Endothelial cell (in vitro differentiated cells): ENCODE measurements at places on chromosomes 13 and 19.

DNA sequence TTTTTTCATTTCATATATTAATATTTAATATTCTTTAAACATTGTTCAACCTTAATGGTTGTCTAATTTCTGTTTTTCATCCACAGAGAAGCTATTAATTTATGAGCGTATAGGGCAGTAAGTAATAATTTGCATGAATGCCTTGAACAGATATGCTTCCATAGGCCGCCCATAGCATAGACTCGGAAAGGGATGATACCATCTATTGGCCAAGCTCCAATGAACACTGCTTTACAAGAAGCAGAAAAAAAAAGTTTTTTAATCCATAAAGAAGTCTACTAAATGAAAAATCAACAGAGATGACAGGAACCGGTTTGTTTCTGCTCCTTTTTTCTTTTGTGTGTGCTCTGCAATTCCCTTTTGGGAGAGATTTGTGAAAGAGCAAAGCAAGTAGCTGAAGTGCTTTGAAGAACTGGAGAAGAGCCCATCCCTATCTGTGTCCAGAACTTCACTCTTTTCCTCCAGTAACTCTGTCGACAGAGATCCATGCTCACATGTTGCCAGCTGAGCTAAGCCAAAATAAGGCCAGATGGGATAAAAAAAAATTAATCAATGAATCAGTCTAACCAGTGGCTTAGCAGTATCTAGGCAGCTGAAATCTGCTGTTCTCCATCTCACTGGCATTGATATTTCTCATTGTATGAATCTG, 215.9 kb upstream of the SOX21 start:
- no peak for DNase-seq

DNA sequence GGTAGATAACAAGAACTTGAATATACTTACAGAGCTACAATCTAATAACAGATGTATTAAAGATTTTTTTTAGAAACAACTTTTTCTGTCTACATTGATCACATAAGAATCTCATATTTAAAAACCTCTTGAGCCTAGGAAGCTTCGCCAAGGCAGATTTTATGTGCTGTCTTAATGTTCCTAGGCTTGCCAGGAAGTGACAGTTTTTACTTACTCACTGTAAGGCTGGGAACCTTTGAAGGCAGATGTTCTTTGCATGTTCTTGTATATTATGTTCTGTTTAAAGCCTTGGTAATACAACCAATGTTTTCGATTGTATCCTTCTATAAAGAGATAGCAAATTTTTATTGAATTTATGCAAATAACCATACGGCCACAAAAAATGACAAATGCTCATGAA, 492.7 kb downstream of the GPC5 start:
- no peak for DNase-seq

DNA sequence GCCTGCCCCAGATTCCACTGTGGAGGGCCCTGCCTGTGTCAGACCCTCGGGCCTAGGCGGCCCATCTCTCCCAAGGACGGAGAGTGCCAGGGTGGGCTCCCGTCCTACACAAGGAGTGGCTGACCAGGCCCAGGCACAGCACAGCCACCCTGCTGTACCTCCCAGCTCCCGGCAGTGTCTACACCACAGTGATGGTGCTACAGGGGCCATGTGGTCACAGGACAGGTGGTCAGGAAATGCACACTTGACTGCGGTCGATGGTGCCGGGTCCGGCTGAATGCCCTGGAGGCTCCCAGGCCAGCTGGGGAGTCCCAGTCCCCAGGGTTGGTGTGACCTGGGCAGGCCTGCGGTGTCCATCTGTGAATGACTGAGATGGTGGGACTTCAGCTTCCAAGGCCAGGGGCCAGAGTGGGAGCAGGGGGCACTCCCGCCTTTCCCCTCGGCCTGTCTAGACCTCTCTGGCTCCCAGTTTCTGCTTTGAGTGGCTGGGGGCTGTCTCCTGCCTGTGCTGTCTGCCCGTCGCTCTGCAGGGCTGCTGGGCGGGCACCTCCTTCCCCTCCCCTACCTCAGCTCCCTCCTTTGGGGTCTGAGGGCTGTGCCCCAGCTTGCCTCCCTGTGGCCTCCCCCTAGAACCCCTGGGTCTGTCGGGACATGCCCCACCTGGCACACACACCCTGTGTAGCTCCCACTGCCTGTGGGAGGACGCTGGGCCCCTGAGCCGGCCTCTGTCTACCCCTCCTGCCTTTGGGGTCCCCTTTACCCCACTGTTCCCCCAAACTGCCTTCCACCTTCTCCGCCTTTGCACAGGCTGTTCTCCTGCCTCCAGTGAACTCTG, 12.5 kb downstream of the DDA1 start:
- DNase-seq: no peak

GRCh38 chr19:46349311-46349993, 2.6 kb downstream of the PPP5C start:
- no peak for DNase-seq

DNA sequence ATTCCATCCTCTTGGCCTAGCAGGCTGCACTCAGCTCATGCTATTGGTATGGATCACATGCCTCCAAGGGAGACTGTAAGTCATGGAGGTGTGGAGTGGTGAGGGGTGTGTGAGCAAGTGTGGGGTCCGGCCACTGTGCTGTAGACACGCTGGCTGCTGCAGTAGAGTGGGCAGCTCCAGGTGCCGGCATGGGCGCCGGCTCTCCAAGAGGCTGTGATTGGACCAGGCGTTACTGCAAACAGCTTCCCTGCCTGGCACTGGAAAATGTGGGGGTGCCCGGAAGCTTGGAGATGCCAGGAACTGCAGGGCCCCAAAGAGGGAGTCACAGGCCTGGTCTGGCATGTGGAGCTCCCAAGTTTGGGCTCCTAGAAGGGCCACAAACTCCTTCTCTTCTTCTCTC, 245.7 kb downstream of the GPC6 start:
- DNase-seq: no peak

GRCh38 chr13:75836441-75836840, 200.3 kb downstream of the LMO7 start:
- DNase-seq: no peak

DNA sequence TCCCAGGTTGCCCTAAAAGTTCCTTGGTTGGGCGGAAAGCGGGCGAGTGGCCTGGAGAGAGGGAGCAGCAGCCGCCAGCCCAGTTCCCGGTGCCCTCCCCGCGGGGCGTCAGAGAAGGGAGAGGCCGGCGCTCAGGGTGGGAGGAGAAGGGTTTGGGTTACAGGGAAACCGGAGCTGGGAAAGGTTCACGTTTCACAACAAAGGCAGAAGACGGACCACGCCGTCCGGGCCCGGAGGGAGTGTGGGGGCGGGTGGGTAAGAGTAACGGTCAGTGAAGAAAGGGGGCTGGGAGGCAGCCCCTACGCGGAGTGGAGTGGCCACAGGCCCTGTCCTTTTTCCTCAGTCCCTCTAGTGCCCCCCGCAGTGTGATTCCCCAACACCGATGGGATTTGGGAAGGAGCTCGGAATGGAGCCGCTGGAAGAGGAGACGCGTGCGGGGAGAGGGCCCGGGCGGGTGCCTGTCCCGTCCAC, 1.6 kb downstream of the SIX5 start:
- peak; percentile 56 for DNase-seq

- DNase-seq: no peak
Observed at GRCh38 chr19:27993619-27994570, 1219.1 kb downstream of the UQCRFS1 start.

DNA sequence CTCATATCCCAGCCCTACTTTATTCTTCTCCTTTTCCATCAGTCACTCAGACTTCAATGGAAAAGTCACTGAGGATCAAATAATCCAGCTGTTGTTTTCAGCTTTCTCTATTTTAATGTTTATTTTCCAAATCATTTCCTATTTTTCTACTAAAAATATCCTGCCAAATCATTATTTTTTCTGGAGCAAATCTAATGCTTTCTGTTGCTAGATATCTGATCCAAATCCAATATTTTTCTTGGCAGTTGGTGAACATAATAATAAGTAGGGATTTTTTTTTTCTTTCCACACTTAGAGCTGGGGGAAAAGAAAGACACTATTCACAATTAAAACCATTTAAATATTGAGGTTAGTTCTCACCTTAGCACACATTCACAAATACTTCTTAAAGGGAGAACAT, 656.1 kb downstream of the DACH1 start:
- DNase-seq: no peak

GRCh38 chr13:33031277-33031676, 15.1 kb downstream of the KL start:
- DNase-seq: no peak

- no peak for DNase-seq
Observed at GRCh38 chr13:47117268-47117667, 220.4 kb upstream of the HTR2A start.

GRCh38 chr13:40362502-40362901, 303.9 kb downstream of the FOXO1 start:
- no peak for DNase-seq

DNA sequence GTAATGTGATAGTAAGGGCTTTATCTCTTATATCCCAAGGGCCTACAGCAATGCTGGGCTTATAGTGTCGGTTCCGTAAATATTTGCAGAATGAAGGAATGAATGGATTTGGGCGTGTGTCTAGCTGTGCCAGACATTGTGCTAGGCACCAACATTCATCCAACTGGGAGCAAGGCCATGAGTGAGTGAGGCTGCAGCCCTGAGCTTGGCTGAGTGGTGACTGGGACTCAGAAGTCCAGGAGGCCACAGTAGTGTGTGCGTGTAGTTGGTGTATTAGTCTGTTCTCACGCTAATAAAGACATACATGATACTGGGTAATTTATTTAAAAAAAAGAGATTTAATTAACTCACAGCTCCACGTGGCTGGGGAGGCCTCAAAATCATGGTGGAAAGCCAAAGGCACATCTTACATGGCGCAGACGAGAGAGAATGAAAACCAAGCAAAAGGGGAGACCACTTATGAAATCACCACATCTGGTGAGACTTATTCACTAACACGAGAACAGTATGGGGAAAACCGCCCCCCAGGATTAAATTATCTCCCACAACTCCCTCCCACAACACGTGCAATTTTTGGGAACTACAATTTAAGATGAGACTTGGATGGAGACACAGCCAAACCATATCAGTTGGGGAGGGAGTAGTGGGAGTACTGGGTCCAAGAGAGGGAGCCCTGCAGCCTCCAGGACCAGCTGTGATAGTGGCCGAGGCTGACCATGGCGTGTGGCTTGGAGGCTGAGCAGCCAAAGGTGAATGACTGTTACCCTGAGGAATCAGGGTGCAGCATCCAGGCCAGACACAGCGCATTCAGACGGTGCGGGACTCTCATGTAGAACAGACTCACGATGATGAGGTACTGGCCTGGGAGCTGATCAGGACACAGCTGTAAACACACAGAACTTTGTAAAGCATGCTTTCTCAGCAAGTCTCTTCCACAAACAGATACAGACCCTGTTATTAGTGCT, 104.6 kb downstream of the TEX26 start:
- no peak for DNase-seq

GRCh38 chr13:32429433-32429909, 1.5 kb upstream of the N4BP2L1 start:
- DNase-seq: no peak
